ENCODE measurements at places on chromosomes 3 and 15.

DNA sequence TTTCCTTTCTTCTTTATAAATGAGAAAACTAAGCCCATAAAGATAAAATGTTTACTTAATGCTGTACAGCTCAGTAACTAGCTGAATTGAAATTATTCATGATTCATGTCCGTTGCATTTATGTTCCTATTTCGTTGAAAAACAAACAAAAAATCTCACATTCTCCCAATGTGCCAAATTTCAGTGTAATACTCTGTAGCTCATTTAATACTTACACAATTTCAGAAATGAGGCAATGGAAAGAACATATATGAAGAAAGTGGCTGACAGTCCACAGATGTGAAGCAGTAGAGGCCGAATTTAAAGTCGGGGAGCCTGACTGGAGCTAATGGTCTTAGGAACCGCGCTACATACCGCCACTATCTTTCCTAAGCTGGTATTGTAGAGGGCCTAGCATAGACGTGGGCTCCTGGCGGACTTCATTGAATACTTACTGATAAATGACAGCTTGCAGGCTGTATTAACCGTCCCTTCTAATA, 651 bp downstream of the PLSCR2 start:
- DNase-seq: no peak

GRCh38 chr15:80750575-80750974, 28.6 kb upstream of the CEMIP start:
- no peak for DNase-seq

GRCh38 chr3:39962581-39962980, 153.2 kb downstream of the MYRIP start:
- no peak for DNase-seq

- peak; percentile 52 for DNase-seq
These were observed 514 bp downstream of the IGF2BP2 start for GRCh38 chr3:185824051-185825005.

GRCh38 chr3:168249205-168249549, 153.5 kb upstream of the GOLIM4 start:
- DNase-seq: no peak

GRCh38 chr15:51077221-51078153, 17.2 kb downstream of the TNFAIP8L3 start:
- DNase-seq: peak; percentile 91

DNA sequence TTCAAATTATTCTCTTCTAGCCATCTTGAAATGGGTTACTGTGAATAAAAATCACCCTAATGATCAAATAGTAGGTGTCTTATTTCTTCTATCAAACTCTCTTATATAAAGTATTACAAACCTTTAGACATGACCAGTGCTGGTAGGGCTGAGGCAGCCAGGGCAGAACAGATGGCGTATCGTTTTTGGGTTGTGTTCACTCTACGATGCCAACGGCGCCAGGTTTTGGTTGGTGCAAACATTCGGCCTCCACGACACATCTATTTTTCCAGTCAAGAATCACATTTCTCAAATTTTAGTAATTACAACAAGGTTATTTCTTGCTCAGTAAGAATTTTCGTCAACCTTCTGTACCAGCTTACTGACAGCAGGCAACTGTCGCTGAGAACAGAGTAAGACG, 2.2 kb downstream of the RPL4 start:
- DNase-seq: no peak

DNA sequence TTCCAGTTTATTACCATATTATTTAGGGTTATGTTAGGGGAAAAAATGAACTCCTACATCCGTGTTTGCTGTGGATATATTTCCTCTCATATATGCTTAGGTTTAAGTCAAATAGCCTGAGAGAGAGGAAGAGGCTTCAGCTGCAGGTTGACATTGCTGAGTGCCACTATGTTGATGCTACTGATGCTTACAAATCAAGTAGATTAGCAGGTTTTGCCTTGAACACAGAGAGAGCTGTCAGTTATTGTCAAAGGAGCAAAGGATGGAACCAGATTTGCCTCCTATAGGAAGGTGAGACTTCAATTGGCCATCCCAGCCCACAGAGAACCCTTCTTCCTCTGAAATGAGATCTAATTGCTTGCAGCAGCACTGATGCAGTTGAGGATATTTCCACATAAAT, 339.2 kb downstream of the CADM2 start:
- no peak for DNase-seq

DNA sequence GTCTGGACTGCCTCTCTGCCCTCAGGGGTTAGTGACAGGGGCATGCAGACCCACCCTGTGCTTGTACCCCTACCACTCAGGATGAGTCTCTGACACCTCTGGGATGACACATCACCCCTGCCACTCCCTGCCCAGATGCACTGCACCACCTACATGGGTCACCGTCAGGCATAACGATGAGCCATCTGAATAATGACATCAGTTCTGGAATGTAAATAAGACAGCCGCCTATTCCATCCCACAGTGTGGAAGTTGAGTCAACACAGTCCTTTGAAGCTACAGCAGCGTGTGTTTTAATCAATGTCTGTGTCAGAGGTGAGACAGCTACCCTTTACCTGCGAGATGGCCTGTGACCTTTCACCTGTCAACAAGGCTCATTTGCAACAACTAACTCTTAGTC, 268.7 kb upstream of the ARRDC4 start:
- no peak for DNase-seq

DNA sequence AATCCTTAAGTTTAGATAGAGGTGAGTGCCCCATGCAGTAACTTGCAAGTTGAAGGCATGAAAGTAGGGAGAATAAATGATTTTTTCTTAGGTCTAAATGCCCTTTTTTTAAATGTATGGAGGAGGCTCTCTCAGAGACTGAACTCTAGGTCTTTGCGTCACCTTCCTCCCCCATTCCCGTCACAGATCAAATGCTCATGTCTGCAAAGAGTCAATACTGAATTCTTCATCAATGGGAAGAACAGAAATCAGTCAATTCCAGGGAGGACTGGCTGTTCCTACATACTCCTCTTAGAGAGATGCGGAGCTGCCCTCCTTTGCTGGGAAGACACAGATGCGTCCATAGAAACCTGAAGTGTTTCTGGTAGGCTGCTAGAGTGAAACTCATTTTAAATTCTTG, 98.2 kb downstream of the ARPP21 start:
- DNase-seq: no peak

GRCh38 chr3:55252921-55253320, 234.2 kb downstream of the WNT5A start:
- DNase-seq: no peak

GRCh38 chr15:36773698-36774097, 194.3 kb downstream of the CDIN1 start:
- DNase-seq: no peak

DNA sequence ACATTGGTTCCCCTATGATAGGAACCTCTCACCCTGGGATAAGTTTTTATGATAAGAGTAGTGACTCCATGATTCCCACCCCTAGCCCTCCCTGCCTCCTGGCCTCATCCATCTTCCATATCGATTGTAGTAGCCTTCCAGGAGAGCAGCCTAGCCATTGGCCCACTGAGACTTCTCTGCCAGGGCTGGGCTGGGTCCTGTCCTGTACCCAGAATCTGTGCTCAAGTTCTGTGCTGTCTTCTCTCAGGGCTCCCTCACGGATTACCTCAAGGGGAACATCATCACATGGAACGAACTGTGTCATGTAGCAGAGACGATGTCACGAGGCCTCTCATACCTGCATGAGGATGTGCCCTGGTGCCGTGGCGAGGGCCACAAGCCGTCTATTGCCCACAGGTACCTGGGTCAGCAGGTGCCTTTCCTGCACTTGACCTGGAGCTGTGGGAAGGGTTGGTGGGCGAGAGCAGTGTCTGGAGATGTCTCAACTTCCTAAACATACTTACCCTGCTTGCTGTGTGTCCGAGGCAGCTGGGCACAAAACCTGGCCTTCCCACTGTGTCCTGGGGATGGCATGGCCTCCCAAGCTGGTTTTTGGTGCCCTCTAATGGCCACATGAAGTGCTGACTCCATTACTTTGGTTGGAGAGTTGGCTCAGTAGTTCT, 16.6 kb upstream of the EXOG start:
- peak; percentile 53 for DNase-seq

GRCh38 chr15:61598655-61599054, 369.6 kb upstream of the RORA start:
- no peak for DNase-seq

DNA sequence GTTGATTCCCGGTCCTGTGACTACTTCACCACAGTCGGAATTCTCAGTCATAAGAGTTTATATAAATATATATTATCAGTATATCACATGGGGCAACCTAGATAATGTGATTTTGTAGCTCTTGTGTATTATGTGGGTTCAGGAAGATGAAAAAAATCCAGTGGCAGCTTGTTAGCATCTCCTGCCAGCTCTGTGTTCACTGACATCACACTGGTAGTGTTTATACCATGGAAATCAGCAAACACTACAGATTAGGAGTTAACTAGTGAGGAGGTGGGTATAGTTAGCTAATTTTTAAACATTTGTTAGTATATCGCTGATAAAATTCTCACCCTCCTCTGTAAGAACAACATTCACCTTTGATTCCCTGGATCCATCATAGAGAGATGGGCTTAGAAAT, 44.5 kb upstream of the KCNMB2 start:
- DNase-seq: no peak

- no peak for DNase-seq
These were observed 216.1 kb downstream of the ATP8B4 start for GRCh38 chr15:49902685-49903501.

DNA sequence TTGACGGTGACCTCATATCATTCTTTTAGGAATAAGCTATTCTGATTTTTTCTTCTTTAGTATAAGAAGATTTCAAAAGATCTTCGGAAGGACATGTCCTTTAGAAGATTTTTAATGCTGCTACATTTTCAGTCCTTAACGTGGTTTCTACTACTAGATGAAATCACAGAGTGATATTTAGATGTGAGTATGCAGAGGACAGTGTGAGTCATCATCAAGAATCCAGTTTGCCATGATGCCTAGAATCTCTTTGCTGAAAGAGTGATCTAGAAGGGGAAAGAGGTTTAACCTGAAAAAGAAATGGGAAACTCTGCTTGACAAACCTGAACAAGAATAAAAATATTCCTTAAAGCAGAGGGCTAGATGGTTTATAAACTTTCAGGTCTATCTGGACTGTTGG, 43.2 kb downstream of the SLC7A14 start:
- DNase-seq: no peak

DNA sequence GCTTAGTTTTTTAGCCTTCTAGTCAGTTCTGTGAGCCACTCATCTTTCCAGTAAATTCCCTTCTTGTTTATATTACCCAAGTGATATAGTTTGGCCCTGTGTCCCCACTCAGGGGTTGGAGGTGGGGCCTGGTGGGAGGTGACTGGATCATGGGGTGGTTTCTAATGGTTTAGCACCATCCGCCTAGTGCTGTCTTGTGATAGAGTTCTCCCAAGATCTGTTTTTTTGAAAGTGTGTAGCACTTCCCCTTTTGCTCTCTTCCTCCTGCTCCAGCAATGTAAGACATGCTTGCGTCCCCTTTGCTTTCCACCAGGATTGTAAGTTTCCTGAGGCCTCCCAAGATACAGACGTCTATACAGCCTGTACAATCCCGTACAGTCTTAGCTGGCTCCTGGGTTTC, 53.7 kb upstream of the INO80 start:
- no peak for DNase-seq

- DNase-seq: no peak
These were observed 170.0 kb downstream of the SEMA6D start for GRCh38 chr15:47887241-47887800.

DNA sequence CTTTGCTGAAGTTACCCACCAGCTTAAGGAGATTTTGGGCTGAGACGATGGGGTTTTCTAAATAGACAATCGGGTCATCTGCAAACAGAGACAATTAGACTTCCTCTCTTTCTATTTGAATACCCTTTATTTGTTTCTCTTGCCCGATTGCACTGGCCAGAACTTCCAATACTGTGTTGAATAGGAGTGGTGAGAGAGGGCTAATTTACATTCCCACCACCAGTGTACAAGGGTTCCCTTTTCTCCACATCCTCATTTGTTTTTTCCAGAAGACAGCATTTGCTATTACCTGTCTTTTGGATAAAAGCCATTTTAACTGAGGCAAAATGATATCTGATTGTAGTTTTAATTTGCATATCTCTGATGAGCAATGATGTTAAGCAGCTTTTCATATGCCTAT, 329.9 kb upstream of the TPRG1 start:
- no peak for DNase-seq

DNA sequence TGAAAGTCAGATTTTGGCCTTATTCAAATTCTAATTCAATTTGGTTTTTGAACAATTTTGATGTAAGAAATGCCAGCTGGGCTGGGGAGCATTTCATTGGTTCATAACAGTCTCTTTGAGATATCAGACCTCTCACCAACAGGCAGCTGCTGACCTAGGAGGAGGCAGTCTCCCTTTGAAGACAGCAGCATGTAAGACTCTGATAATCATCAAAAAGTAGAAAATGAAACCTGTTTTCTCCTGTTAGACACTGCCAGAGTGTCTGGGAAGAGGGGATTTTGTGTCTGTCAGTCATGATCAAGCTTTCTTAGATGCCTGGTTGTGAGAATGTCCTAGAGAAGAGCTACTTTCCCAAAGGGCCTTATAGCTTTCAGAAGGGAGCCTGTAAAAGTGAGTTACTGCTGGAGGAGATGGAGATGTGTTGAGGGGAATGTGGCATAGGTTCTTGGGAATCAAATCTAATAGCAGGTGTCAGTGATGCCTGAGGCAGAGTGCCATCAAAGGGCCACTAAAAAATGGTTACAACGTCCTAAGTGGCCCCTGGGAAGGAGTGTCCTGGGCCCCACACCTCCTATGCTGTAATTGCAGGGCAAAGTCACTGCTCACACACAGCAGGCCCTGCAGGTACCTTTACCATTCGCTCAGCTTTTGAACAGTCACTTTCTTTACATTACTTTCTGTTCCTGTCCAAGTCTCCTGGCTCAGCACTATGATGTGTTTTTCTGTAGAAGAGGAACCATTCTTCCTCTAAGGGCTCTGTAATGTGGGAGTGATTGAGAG, 43.1 kb downstream of the FSTL1 start:
- DNase-seq: no peak

DNA sequence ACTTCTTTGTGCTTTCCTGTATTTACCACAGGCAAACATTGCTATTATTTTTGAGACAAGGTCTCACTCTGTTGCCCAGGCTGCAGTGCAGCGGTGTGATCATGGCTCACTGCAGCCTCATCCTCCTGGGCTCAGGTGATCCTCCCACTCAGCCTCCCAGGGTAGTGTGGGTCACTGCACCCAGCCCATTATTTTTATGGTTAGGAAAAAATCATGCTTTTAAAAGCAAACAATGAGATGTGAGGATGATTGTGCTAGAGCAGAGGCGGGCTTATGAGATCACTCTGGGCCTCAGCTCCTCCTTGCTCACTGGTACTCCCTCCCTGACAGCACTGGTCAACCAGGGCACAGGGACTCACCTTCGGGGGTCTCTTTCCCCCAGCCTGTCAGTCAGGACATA, 2.2 kb downstream of the MAN2C1 start:
- DNase-seq: no peak

GRCh38 chr3:170584585-170585007, 1.3 kb downstream of the SLC7A14 start:
- DNase-seq: peak; percentile 90

All from H9 (cell line).